ENCODE measurements at places on chromosomes 6 and 20. TPM values are rescaled to one million over a fixed set of nuclear protein-coding genes. Genes with fewer than 3 reads are reported as not detected.

Gene ZNF831
- 14.1 TPM for total RNA-seq

Gene HLA-DPB1
- 1,068 TPM for total RNA-seq

- DNase-seq, result no peak
Observed at GRCh38 chr20:19268426-19268825, 56.0 kb downstream of the SLC24A3 start.

- no peak for DNase-seq
Observed at GRCh38 chr6:10278746-10279145, 136.1 kb downstream of the TFAP2A start.

DNA sequence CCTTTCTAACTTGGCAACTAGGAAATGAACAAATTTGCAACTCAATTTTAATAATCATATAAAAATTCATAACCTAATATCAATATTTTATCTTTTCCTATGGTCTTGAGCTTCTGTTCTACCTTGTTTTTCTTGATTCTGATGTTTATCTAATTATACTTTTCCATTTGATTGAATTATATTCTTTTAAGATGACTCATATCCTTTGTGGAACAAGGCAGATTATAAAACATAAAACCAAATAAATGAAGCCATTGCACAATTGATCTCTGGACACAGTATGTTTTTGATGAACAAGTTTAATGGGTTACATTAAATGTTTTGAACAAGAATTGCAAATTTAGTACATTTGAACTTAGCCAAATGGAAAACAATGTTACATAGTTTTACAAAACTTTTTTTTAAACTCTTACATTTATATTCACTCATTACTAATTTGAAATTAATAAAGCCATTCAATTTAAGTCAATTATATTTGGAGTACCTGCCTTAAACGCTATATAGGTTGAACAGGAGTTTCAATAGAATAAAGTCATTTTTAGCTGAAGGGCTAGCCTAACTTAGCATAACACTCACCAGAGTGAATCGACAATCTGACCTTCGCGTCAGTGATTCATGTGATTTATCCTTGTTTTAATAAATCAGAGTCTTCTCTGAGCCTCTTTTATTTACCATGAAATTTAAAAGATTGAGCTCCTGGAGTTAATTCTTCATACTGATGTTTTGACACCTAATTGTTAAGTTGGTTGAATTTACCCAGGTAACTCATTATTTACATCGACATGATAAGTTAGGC, 3.8 kb downstream of the NCOA7 start:
- no peak for DNase-seq
